ENCODE measurements at places on chromosomes 1 and 21.

DNA sequence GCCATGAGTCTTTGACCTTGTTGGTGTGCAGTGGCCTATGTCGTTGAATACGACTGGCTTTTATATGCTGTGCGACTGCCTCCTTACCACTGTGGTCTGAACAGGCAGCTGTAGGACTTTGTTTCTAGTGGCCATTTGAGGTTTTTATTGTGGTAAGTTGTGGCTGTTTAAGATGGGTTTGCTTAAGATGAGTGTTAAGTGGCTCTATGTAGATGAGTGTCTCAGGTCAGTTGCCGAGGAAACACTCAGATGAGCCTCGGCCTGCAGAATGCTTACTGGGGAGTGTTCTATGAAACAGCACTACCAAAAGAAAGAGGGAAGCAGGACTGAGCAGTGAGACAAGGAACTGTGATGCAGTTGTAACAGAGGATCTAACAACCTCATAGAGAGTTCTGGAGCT lies 14.9 kb upstream of the CD1C start:
- peak; percentile 15 for DNase-seq

DNA sequence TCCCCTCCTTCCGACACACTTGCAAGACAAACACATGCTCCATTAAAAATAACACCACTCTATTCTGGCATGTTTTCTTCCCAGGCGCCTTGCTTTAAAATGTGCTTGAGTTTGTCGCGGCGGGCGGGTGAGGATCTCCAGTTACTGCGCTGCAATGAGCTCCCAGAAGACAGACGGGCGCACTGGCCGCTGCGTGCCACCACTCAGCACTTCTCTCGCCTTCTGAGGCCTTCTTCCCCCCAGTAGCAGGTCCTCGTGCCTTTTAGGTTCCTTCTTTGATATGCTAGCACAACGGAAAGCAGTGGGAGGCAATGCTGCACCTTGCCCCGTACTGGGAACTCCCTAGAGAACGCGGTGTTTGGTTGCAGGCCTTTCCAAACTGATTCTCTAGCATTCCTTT lies 279.5 kb upstream of the NR5A2 start:
- no peak for DNase-seq

DNA sequence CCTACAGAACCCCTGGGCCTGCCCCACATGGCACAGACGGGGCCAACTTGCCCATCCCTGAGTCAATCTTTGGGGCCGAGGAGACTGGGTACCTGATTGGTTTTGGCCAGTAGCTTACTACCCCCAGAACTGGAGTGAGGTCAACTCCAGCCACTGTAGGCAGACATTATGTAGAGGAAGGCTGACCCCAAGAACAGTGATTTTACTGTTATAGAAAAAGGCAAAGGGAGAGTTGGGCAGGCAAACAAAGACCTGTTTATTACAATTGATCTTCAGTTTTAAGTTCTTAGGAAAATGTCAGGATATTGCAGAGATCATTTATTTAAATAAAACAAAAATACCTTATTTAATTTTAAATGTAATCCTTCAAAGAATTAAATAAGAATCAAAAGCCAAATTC lies 653.8 kb downstream of the NPHP4 start:
- no peak for DNase-seq

DNA sequence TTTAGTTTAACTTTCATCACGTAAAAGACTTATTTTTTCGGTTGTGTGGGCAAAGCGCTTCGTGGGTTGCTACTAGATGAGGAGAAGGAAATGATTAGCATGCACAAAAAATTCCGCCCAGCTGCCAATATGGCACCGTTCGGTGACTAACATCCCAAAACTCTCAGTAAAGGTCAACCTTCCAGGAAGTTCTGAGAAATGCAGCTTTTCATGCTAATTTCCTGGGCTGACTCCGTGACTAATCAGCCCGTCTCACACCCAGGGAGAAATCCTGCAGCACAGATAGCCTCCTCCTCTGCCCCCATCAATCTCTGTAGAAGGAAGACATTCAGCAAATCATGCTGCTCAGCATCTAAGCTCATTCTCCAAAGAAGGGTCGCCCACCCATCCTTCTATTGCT lies 34.1 kb downstream of the TMCO4 start:
- no peak for DNase-seq

DNA sequence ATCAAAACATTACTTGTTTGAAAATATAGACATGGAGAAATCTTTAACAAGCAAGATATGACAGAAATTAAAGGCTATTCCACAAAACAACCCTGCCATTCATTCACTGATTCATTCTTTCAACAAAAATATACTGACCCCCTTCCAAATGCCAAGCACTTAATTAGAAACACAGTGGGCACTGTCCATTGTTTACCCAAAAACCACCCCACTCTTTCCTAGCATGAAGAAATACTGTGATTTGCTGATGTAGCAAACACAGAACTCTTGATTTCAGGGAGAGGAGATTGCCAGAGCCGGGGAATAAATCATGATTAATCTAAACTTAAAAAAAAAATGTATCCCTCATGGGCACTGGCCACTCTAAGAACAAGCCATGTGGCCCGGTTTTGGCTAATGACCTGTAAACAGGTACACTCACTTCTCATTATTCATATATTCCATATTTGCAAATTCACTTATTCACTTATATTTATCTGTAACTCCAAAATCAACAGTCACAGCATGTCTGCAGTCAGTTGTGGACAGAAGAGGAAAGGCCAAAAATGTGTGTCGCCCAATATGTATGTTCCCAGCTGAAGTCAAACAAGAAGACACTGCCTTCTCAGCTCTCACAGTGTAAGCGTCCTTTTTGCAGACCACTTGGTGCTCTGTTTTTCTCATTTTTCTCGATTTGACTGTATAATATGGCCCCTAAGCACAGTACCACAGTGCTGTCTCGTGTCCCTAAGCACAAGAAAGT lies 133.1 kb downstream of the SMYD3 start:
- no peak for DNase-seq

DNA sequence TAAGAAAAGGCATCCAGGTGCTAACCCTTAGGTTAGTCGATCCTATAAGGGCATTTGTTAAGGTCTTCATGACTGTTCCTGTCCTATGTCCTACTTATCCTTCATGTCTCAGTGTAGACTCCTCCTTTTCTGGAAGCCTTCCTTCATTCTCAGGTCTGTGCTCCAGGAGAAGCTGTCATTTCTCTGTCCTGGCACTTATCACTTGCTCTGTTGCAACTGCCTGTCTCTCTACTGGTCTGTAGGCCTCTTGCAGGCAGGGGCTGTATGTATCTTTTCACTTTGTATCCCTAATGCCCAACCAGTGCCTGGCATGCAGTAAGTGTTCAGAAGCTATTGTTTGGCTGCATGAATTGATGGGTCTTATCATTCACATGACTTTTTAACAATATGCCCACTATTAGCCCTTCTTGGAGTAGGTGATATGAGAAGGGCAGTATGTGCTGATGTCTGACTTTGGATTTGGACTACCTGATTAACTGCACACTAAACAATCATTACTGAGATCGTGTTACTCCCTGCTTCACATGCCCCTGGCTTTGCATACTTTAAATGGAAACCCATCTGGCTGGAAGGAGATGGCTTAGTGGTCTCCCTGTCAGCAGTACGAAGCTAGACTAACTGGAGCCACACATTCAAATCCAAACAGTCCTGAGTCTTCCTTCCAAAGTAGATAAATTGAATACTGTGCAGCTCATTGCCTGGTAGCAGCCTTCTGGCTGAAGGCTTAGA lies 88.8 kb downstream of the RGL1 start:
- DNase-seq, result no peak

- no peak for DNase-seq
Observed at GRCh38 chr1:81472387-81472786, 328.3 kb upstream of the ADGRL2 start.

- no peak for DNase-seq
Observed at GRCh38 chr1:150302338-150302737, 8.7 kb downstream of the MRPS21 start.

GRCh38 chr1:29121936-29122681 lies 1.6 kb downstream of the TMEM200B start:
- DNase-seq, result peak; percentile 61

DNA sequence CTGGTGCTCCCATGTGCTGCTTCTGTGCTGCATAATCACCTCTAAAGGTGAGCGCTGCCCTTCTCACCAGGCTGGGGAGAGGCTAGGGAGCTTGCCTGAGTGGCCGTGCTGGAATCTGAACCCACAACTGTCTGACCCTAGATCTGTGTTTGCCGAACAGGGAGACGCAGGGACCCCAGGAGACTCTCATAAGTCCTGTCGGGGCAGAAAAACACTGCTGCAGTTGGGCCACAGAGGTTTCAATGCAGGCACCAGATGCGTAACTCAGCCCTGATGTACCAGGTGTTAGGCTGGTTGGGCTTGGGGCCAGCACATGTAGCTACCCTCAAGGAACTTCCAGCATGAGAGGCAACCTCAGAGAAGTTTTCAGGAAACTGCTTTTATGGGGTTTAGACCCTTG lies 49.5 kb upstream of the DMRTB1 start:
- DNase-seq, result no peak

DNA sequence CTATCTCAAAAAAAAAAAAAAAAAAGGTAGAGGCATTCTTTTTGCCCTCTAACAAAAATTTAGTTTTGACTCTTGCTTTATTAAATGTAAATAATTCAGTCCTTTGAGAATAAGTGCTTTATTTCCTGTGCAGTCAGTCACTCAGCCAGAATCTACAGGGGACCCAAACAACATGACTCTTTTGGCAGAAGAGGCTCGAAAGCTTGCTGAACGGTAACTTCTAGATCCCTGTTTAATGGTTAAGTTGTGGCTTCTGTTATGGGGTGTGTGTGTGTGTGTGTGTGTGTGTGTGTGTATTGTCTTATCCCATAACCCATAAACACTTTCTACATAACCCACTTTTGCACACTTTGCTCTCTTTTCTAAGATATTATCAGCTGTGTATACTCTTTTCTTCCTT lies 54.9 kb upstream of the LAMC2 start:
- DNase-seq, result no peak

DNA sequence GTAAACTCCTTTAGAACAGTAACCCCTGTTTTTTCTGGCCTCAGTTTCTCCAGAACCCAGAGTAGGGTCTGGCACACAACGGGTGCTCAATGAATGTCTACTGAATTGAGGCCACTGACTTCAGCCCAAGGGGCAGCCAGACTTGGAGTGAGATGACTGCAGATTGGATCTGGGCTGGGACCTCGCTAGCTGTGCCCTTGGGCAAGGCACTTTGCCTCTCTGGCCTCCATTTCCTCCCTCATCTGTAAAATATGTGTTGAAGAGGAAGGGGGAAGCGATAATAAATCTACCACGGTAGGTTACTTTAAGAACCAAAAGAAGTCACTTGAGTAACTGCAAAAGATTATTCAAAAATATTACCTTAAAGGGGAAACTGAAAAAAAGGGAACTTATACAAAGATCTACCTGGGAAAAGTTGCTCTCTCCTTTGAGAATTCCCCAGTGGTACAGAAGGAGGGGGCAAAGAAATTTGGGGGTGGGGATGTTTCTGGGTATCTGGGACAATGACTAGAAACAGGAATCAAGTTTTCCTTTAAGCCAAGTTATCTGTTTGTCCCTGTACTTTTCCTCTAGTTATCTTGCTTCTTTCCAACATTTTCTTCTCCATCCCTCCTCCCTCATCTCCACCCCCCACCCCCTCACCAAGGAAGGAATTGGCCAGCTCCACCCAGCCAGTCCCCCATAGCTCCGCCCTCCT lies 394 bp upstream of the GRHL3 start:
- DNase-seq, result no peak

DNA sequence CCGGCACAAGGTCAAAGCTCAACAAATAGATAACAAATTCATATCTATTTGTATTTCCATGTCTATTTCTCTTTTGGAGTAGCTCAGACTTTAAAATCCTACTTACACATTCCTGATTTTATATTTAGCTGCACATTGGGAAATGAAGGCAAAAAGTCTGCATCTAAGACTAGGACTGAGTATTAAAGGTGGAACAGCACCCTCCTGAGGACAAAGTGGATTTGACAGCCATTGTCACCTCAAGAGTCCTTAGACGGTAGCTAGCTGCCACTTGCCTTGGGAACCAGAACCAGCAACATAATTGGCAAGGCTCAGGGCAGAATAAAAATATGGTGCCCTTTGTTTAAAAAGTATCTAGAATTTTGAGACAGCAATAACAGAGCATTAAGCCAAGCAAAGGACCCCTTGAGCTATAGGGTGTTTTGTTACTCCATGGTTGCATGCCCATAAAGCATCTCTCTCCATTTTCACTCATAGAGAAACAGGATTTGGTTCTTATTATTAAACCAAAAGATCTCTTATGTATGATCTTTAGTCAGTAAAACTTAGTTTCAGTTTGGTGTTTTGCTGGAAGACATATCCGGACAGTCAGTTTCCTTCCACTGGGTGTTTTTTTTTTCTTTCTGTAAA lies 30.0 kb upstream of the SGIP1 start:
- DNase-seq, result peak; percentile 26

DNA sequence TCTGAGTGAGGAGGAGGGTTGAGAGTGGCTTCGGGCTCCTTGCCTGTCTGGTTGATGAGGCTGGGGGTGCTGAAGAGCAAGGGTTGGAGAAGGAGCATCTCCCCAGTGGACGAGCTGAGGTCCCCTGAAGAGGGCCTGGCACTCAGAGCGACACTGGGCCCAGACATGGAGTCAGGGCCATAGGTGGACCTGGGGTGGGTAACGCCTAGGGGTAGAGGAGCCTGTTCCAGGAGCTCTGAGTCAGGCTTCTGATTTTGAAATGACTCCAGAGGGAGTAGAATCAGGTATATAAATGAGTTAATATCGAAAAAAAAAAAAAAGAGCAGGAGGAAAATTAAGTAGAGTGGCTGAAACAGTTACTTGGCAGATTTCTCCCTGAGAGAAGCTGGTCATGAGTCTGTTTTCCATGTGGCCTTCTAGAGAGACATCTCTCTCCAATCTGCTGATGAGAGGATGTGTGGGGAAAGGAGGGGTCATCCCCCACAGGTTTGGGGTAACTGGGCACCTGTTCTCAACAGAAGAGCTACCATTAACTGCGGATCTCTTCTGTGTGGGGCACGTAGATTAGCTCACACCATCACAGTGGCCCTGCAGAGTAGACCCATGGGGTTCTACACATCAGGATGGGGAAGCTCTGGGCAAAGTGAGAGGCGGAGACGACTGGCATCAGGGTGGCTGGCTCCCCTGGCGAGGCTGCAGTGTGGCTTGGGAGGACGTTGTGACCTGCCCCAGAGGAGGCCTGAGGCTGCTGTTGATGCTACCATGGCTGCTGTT lies 115.5 kb downstream of the DHRS3 start:
- no peak for DNase-seq

DNA sequence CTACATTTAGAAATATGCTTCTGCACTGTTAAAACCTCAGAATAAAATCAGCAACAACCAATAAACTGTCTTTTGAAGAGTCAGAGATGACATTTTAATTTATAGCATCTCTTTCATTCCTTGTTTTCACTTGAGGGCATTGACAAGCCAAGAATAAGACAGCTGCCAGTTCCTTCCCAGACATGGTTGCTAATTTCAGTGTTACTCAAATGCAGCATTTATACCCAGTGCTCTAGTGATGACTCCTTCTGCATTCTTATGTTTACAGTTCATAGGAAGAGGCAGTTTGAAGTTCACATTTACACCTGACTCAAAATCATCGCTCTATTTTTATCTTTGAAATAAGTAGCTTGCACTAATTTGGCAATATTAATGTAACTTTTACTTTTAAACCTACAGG lies 44.9 kb downstream of the PLA2G4A start:
- DNase-seq, result no peak

- no peak for DNase-seq
Observed at GRCh38 chr1:117467336-117467735, 100.1 kb downstream of the MAN1A2 start.

GRCh38 chr1:167477986-167478385 lies 40.3 kb downstream of the CD247 start:
- no peak for DNase-seq

GRCh38 chr1:185292237-185292636 lies 24.8 kb downstream of the IVNS1ABP start:
- DNase-seq, result no peak
